Naive thymus-derived CD8-positive, alpha-beta T cell (primary cell): ENCODE measurements at places on chromosomes 3 and 15. TPM values are rescaled to one million over a fixed set of nuclear protein-coding genes. Genes with fewer than 3 reads are reported as not detected.

The ZFYVE19 gene
- total RNA-seq: 33.8 TPM

The CD276 gene
- 0.63 TPM for total RNA-seq

The ATOSA gene
- 101 TPM for total RNA-seq

The GP5 gene
- 12.8 TPM for total RNA-seq

The ST6GAL1 gene
- total RNA-seq: 223 TPM

The GLDN gene
- total RNA-seq: not detected

The ACKR4 gene
- 0.26 TPM for total RNA-seq
